Activated CD8-positive, alpha-beta memory T cell treated with anti-CD3 and anti-CD28 coated beads, Interleukin-2, amount 10 ng/mL, durations not matched to agents 7 days and 5 days (primary cell): ENCODE measurements at places on chromosomes 11 and 22.

DNA sequence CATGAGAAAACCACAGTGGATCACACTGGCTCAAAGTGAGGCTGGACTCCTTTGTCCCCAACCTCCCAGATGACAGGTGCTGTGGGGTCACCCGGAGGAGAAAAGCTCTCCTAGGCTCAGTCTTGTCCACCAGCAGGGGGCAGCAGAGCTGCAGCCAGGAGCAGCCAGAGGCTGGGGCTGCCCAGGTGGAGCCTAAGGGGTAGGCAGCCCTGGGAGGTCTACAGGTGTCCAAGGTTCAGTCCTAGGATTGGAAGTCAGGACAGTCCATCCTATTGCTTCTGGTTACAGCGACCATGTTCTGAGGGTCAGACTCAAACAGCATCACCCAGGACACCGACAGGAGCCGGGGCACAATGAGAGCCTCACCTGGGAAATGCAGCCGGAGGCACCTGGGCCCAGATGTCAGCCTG is 77.6 kb upstream of the IGLL5 start:
- peak; percentile 84 for DNase-seq

DNA sequence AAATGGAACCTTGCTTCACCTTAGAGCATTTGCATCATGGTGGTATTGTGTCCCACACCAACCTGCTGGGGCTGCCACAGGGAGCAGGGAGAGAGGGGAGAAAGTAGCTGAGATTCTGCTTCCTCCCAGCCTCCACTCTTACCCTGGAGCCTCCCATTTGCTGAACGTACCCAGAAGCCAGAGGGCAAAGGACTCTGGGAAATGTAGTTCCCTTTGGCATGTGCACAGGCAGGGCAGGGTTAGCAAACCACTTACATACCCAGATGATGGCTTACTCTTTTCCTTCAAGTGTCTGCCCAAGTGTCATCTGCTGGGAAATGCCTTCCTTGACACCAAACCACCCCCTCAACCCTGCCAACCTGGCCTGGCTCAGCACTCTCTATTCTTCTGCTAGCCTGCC is 16.9 kb downstream of the SMIM38 start:
- no peak for DNase-seq

DNA sequence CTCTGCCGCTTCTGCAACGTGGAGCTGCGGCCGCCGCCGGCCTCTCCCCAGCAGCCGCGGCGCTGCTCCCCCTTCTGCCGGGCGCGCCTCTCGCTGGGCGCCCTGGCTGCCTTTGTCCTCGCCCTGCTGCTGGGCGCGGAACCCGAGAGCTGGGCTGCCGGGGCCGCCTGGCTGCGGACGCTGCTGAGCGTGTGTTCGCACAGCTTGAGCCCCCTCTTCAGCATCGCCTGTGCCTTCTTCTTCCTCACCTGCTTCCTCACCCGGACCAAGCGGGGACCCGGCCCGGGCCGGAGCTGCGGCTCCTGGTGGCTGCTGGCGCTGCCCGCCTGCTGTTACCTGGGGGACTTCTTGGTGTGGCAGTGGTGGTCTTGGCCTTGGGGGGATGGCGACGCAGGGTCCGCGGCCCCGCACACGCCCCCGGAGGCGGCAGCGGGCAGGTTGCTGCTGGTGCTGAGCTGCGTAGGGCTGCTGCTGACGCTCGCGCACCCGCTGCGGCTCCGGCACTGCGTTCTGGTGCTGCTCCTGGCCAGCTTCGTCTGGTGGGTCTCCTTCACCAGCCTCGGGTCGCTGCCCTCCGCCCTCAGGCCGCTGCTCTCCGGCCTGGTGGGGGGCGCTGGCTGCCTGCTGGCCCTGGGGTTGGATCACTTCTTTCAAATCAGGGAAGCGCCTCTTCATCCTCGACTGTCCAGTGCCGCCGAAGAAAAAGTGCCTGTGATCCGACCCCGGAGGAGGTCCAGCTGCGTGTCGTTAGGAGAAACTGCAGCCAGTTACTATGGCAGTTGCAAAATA is 816 bp downstream of the PDE3B start:
- DNase-seq, result peak; percentile 67

GRCh38 chr22:45758603-45759002 is 87.0 kb downstream of the ATXN10 start:
- no peak for DNase-seq

DNA sequence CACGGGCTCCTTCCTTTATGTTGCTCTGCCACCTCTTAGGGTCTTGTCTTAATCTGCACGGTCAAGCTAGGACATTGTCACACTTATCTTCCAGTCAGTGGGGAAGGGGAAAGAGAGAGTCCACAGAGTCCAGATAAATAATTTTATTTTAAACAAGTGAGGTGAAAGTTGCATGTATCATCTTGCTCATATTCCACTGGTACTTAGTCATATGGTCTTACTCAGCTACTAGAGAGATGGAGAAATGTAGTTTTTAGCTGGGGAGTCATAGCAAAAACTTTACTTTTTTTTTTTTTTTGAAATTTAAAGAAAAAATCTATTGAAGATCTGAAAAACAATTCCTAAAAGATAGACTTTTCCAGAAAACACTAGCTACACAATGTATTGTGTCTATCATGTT is 29.0 kb downstream of the PDE3B start:
- no peak for DNase-seq

DNA sequence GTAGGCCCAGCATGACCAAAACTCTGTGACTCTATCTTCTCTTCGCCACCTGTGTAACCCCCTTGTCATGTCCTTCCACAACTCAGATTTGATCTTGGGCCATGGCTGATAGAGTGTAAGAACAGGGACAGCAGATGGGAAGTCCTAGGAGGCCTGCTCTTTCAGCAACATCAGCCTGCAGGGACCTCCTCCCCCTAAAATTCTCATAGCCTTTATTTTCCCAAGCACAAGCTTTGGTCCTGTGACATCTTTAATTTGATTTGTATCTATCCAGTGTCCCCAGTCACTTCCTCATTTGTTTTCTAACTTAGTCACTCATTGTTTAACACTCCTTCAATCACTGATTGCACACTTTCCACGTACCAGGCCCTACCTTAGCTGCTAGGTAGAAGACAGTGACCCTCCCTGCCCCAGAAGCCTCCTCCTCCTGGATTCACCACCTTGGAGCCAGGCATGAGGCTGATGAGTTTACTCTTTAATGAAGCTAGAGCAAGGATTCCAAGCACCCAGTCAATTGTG is 5.3 kb downstream of the UBQLN3 start:
- no peak for DNase-seq

GRCh38 chr11:48167380-48167779 is 49.2 kb upstream of the OR4B1 start:
- no peak for DNase-seq

DNA sequence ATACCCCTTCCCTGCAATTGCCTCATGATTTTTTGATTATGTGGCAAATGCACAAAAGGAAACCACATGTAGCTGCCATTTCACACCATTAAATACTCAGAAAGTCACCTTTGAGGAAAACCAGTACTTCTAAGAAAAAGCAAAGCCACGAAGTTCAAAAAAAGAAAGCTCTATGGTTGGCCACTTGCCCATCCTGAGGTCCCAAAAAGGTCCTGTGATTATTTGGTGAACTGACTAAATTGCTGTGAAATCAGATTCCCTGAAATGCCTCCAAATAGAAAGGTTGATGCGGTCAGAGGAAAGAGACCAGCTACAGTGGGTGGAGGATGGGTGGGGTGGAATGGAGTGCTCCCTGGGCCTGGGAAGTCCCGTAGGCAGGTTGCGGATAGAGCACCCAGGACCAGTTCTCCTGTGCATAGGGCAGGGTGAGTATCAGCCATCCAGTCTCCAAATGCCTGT is 26.9 kb downstream of the MRPL16 start:
- peak; percentile 68 for DNase-seq

DNA sequence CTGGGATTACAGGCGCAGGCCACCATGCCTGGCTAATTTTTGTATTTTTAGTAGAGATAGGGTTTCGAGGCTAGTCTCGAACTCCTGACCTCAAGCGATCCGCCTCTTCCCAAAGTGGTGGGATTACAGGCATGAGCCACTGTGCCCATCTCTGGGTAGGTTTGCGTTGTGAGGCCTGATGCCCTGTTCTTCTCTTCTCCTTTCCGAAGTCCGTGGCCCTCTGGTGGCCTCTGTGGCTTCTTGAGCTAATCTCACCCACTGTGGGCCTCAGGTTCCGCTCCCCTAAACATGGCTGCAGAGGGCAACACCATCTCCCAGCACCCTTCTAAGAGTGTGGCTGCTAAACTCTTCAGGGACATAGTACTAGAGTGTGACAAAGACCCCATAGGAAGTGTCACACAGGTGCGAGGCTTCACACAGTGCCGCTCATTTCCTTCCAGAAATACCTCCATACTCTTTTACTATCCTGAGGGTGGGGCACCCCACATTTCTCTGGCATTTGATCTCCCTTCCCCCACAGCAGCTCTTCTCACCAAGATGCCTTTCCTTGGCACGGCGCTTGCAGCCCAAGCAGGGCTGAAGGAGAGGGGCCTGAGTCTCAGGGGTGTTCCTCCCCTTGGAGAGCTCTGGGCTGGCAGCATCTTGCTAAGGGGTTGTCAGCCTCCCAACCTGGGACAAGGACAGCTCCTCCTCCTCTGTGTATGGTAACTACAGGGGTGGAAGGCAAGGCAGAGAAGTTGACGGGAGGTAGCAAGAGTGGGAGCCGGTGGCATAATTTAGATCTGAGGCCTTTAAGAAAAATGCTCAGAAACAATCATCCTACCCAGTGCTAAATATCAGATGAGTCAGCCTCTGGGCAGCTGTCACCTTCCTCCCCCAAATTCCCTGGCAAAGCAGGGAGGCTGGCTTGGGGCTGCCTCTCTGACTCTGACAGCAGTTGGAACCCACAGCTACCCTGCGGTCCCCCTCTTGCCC is 6.1 kb downstream of the THY1 start:
- no peak for DNase-seq

- no peak for DNase-seq
Observed at GRCh38 chr22:31920306-31920705, 24.0 kb upstream of the YWHAH start.

DNA sequence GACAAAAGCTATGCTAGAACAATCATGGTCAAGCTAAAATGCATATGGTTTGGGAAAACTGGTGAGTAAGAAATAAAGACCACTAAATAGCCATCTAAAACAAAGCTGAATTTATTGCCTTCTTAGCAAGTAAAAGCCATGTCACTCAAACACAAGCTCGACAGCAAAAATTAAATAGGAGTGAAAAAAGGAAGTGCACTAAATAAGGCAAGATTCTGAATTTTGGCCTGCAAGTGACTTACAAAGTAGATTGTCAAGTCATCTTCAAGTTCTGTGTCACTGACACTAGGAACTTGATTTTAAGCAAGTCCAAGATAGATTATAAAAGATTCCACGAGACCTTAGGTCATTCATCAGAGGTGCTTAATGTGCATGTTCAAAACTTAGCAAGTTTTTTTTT is 27.4 kb downstream of the TUG1 start:
- no peak for DNase-seq

DNA sequence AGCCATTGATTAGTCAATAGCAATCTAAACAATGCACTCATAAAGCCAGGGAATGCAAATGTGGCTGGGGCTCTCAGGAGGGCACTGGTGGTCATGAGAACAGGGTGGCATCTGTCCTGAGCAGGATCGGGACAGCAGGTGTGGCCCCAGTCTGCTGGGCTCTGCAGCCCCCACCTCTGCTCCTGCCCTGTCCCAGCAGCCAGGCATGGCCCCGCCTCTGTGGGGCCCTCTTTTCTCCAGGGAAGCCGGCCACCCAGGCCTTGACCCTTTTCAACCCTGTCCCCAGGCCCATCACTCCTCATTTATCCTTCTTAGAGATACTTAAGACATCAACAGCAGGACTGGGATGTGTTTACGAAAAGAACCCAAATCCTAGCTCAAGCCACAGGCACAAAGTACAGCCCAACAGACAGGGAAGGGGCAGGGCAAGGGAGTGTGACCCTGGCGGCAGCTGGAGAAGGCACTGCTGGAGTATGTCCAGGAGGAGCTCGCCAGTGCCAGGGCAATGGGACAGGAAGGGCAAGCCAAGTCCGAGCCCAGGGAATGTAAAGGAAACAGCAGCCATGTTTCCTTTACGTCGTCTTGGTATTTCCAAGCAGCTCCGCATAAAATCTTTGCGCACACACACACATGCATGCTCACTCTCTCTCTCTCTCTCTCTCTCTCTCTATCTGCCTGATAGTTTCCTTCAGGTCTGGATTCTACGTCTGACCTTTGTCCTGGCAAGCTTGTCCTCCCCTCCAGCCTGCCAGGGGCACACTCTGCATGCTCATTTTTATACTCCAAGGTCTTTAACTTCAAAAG is 59.9 kb downstream of the DGCR2 start:
- DNase-seq, result peak; percentile 11

- peak; percentile 14 for DNase-seq
Observed at GRCh38 chr11:116335891-116336290, 436.9 kb downstream of the BUD13 start.

GRCh38 chr11:74519710-74520109 is 26.2 kb upstream of the LIPT2 start:
- no peak for DNase-seq

DNA sequence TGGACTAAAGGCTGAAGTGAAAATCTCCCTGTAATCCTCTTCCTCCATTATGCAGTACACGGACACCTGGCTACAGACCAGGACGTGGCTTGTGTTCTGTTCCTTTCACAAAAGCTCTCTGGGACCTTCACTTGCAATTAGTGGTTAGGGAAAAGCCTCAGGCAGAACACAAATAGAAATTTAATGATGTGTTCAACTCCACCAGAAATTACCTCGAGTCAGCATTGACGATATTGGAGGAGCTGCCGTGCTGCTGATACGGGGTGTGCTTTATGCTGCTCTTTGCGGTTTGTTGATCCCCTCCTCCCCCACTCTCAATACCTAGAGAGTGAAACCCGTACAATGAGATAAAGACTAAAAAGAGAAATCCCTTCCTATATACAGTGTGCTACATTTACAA is 48.9 kb downstream of the POLD3 start:
- no peak for DNase-seq

DNA sequence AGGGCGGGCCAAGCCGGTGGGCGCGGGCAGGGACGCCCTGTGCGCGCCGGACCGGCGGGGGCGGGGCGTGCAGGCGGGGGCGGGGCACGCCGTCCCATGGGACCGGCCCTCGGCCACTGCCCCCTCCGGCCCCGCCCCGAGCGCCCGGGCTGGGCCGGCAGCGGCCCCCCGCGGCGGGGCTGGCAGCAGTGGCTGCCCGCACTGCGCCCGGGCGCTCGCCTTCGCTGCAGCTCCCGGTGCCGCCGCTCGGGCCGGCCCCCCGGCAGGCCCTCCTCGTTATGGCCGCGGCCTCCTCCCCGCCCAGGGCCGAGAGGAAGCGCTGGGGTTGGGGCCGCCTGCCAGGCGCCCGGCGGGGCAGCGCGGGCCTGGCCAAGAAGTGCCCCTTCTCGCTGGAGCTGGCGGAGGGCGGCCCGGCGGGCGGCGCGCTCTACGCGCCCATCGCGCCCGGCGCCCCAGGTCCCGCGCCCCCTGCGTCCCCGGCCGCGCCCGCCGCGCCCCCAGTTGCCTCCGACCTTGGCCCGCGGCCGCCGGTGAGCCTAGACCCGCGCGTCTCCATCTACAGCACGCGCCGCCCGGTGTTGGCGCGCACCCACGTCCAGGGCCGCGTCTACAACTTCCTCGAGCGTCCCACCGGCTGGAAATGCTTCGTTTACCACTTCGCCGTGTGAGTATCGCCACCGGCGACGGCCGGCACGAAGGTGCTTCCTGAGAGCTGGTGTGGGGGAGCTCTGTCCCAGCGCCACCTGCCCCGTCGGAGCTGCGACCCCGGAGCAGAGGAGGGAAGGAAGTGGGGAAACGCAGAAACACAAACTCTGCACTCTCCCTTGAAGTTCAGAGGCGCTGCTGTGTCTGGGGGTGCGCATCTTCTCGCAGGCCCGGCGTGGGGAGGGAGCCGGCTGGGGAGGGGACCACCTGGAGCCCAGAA is at the start of gene KCNQ1:
KCNQ1 (plus strand) TSS at position 188 of the 925 bp plus-strand sequence; CDS start at position 279, 91 bp downstream.
- peak; percentile 57 for DNase-seq

GRCh38 chr22:48748113-48748859 is 1079.4 kb downstream of the BRD1 start:
- peak; percentile 25 for DNase-seq

- DNase-seq, result no peak
Observed at GRCh38 chr22:49064836-49065235, 762.8 kb downstream of the BRD1 start.
